ENCODE measurements at places on chromosomes 4 and X.
A peak's percentile ranks its signal among the peaks of the same experiment; 100 is the strongest.

DNA sequence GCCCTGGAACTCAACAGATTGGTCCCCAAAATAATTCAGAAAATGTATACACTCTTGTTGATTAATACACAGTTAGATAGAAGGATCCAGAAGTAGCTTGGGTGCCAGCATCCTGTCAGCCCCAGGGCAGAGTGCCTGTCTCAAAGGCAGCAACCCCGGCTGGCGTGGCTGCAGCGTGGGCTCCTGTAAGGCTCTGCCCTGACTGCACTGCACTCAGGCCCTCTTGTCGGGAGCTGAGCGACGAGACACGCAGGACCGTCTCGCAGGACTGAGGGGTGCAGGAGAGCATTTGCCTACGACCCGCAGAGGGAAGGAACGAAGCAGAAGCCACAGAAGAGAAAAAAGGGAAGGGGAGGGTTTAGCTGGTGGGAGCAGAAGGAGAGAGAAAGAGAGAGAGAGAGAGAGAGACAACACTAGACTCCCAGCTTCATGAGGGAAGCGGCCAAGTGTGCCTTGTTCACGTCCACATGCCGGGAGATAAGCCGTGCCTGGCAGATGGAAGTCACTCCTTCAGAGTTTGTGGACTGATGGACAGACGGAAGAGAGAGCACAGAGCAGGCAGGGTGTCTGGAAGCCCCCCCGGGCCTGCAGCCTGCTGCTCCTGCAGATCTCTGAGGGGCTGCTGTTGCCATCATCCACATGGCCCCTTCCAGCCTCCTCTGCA is 38.7 kb upstream of the HELT start:
- DNase-seq, result no peak

GRCh38 chr4:104559502-104559901 is 64.8 kb upstream of the CXXC4 start:
- no peak for DNase-seq

DNA sequence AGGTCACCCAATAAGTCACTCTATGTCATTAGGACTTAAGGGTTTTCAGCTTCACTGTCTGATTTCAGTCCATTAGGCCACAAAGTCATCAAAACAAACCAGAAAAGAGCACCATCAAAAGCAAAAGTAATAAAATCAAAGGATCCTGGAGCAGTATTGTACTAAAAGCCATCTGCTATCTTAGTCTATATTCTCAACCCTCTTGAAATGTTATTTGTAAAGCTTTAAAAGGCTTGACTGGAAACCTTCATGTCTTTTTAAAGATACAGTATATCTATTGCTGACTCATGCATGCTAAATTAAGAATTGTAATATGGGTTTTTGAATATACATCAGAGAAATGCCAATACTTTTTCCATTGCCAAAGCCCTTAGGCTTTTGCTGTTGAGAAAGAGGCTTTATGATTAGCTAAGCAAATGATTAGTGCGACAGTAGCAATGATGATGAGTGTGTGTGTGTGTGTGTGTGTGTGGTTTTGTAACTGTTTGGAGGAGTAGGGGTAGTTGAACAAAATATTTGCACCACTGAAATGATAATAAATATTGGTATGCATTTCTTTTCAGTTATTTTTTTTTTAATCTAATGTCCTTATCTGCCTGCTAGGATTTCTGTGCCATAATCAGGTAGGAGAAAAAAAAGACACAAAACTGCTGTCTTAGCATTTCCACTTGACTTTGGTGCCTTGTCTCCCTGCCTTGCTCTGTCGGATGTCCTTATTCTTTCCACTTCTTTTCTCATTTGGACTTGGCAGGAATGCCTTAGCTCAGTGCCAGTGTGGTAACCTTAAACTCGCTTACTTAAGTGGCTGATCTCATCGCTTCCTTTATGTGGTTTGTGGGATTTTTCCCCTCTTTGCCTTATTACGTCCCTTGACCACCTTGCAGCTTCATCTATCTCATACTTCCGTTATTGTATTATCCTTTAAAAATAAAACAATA is 119.7 kb downstream of the PCDH7 start:
- no peak for DNase-seq

- peak; percentile 63 for DNase-seq
Measured at GRCh38 chrX:40175511-40176350, 78.0 kb upstream of the BCOR start.

DNA sequence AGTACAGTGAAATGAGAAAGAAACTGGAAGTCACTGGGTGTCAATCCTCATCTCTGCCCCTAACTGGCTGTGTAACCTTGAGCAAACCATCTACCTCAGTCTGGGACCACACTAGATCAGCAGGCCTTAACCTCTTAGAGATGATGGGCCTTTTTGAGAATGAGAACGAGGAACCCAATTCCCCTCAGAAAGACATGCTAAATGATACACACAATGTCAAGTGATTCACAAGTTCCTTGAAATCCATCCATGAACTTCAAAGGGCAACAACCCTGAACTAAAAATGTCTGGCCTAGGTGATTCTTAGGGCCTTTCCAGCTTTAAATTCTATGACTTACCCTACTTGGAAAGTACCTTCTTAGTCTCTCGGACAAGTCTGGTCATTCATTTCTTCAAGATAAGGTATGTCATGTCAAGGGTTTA is 47.4 kb downstream of the ACSL4 start:
- DNase-seq, result no peak

GRCh38 chr4:101655857-101656256 is 134.7 kb upstream of the BANK1 start:
- DNase-seq, result no peak

GRCh38 chr4:8581094-8581861 is 1.1 kb downstream of the GPR78 start:
- no peak for DNase-seq

DNA sequence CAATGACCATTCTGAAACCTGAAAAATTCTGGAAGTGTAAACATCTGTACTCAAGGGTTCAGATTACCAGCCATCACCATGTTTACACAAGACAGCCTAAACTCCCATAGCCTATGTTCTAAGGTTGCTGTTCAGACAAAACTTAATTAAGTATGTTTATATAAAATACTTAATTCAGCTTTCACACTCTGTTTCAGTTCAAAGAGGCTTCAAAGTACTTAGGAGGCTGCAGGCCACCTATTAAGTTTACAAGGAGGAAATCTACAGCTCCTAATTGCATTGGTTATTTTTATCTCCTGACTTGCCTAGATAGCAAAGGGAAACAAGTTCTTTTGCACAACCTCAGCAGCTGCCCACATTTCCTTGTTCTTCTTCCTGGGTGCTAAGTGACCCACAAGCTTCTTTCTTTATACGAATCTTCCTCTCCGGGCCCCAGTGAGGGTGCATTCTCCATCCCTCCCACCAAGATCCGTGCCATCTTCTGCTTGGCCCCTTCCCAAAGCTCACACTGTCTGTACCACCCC is 2.0 kb downstream of the GAK start:
- DNase-seq, result no peak

DNA sequence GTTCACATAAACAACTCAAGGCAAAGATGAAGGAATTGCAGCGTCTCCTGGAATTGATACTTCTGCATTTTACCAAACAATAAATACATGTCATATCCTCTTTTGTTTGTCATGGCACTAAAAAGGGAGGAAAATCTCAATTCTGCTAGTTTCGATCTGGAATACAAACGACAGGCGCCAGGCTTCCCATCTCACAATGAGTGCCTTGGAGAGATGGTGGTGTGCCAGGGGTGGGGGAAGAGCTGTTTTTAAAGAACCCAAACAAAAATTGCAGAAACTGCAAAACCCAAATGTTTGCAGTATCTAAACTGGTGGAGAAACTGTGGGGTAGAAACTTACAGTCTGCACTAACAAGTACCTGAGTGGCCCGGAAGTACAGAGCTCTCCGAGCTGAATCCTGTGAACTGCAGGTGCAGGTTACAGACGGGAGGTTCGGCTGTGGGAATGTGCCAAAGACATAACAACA is 53.0 kb upstream of the KLF3 start:
- DNase-seq, result no peak

GRCh38 chr4:106691749-106692148 is 323.2 kb upstream of the GIMD1 start:
- DNase-seq, result no peak

GRCh38 chr4:6576512-6576911 is 1.5 kb downstream of the MAN2B2 start:
- DNase-seq, result no peak

DNA sequence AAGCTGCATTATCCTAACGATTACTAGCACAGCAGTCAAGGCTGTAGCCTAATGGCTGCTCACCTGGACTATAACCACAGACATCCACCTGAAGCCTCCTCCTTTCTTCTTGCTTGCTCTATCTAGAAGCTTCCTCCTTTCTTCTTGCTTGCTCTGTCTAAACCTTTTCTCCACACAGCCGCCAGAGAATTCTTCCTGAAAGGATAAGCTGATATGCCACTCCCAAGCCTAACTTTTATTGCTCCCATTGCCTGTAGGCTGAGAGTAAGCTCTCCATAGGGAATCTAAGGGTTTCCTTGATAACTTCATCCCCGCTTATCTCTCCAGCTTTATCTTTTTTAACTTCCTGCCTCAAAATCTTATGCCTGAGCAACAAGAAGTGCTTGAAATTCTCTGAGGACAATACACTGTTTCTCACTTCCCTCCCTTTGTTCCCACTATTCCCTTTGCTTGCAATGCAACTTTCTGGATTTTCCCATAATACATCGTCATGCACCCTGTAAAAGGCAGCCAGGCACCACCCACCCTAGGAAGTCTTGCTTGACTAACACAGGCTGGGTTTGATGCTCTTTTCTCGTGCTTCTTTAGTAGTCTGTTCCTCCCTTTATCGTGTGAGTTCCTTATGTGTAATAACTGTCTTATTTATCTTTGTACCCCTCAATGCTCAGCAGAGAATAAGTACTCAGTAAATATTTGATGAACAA is 1.4 kb upstream of the LRIT3 start:
- DNase-seq, result no peak

GRCh38 chrX:153924149-153924861 is 1.8 kb downstream of the ARHGAP4 start:
- DNase-seq, result no peak

- no peak for DNase-seq
Measured at GRCh38 chr4:140238351-140239056, 84.5 kb upstream of the MAML3 start.

DNA sequence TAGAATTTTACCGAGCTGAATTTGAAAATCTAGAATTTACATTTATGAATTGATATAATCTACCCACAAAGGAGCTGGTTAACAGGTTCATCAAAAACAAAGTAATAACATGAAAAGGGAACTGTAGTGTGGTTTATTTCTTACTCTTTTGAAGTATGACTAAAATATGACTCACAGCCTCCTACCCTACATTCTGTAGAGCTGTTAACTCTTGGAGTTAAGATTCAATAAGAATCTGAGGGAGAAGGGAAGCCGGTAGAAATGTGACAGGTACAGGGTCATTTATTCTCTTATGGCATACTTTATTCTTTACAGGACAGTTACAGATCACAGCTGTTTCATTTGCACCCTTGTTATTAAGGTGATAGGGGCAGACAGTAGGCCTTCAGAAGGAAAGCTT is 132.2 kb upstream of the FAM47B start:
- DNase-seq, result no peak

GRCh38 chr4:156477636-156478035 is 494.0 kb downstream of the PDGFC start:
- DNase-seq, result no peak

- no peak for DNase-seq
Measured at GRCh38 chr4:109079201-109079600, 223.3 kb downstream of the COL25A1 start.

GRCh38 chr4:127856813-127857447 is 23.8 kb upstream of the PLK4 start:
- DNase-seq, result no peak

GRCh38 chr4:40546969-40547788 is 82.5 kb downstream of the RBM47 start:
- DNase-seq, result no peak

DNA sequence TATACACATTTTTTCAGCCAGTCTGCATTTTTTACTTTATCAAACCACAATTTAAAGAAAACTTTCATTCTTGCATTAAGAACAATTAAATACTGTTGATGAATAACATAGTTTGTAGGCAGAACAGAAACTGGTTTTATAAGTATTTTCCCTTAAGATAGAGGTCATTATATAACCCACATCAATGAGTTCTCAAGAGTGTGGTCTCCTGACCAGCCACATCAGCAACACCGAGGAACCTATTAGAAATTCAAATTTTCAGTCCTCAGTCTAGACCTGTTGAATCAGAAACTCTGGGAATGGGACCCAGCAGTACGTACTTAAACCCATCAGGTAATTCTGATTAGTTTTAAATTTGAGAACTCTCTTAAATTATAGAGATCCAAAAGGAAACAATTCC is 299.6 kb upstream of the ARSJ start:
- DNase-seq, result no peak

- no peak for DNase-seq
Measured at GRCh38 chr4:122591196-122591595, 29.7 kb downstream of the IL21 start.

- no peak for DNase-seq
Measured at GRCh38 chrX:67651437-67652142, 107.8 kb downstream of the AR start.

DNA sequence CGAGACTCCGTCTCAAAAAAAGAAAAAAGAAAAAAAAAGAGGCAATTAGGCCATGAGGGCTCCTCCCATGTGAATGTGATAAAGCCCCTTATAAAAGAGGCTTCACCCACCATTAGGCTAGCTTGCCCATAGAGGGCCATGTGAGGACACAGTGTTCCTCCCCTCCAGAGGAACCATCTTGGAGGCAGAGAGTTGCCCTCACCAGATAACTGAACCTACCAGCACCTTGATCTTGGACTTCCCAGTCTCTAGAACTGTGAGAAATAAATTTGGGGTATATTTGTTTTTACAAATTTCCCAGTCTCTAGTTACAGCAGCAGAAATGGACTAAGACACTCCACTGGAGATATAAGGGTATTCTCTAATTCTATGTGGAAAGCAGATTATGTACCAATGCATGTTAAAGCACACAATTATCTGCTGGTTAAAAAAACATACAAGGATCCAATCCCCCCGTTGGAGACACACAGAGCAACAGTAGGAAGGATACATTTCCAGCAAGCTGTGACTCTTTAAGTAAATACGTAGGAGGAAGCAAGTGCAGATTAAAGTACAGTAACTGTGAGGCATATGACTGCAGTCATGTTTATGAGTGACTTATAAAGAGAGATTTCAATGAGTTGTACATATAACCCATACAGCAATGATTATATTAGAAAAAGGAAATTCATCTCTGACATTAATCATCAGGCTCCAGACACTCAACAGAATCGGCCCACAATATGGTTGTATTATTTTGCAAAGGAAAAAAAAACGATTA is 21.4 kb downstream of the SH3RF1 start:
- no peak for DNase-seq

DNA sequence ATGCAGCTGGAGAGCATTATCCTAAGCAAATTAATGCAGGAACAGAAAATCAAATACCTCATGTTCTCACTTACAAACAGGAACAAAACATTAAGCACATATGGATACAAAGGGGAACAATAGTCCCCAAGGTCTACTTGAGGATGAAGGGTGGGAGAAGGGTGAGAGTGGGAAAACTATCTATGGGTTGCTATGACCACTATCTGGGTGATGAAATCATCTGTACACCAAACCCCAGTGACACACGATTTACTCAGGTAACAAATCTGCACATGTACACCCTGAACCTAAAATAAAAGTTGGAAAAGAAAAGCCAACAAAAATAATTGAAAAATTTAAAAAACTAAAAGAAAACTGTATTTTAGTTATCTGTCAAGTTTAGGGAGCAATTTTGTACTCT is 5.9 kb downstream of the HPGD start:
- no peak for DNase-seq

Measured in stimulated activated CD4-positive, alpha-beta T cell treated with anti-CD3 and anti-CD28 coated beads, Interleukin-12 subunit alpha, Interleukin-12 subunit beta, amount 100 ng/mL, for 24 hours (primary cell).